GM23338 (cell line): ENCODE measurements at places on chromosomes 2 and 18. TPM values are rescaled to one million over a fixed set of nuclear protein-coding genes. Genes with fewer than 3 reads are reported as not detected.

DNA sequence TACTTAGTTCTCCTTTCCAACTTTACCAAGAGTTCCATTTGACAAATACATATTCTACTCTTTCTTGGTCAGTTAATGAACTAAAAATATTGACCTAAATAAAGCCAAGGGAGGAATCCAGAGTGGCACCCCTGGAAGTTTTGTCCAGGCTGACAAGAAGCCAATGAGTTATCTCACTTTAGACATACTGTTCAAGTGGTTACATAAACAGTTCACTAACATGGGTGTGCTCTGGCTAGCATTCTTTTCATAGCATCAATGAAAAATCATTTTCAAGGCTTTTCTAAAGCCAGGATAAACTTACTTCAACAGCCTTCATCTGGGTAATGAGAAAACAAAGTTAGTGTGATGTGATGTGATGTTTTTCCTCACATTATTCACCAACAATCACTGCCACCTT is 649.4 kb downstream of the TDRD15 start:
- no peak for DNase-seq

DNA sequence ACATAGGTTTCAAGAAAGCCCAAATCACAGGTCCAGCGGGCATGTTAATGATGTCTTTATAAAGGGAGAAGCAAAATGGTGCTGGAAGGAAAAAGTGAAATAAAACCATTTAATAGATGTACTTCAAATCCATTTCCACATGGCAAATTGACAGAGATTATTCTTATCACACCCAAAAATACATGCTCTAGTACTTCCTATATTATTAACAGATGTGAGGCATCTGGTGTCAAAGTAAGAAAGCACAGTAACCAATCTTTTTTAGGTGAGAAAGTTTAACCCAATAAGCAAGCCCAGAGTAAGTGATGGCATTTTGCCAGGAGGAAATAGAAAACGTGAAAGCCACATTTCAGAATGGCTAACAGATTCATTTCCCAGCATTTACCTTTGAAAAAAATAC is 128.0 kb downstream of the ABCA12 start:
- DNase-seq, result no peak

DNA sequence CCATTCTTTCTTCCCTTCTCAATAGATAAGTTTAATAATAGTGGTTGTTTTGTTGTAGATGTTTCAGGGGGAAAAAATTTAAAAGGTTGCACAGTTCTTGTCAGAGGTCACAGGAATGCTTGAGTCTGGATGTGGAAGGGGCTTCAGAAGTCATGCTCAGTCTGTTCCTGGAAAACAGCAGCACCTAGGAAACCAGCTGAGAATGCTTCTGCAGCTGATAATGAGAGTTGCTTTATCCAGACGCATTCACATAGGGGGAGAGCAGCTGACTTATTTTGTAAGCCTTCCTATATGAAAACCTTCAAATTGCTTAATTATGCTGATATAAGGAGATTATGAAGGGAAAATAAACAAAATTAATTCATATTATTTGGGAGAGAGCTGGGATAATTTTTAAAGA is 235.5 kb downstream of the GULP1 start:
- no peak for DNase-seq

DNA sequence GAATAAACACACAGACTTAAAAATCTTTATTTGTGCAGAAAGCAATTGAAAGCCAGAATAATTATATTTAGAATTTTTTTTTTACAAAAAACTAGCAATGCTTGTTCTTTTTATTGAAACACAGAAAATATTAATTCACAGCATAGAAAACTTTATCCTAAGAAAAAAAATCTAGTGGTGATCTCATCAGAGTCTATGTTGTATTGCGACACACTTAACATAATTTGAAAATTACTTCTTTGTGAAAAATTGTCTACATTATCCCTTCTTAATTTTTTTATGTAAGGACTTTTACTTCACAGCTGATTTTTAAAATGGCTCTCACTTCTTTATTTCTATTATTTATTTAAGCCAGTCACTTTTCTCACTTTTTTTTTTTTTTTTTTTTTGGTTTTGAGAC is 103.4 kb downstream of the LDLRAD4 start:
- DNase-seq, result no peak

GRCh38 chr2:127219171-127220070 is 678 bp downstream of the CYP27C1 start:
- DNase-seq, result peak; percentile 71

The C2orf80 gene
- total RNA-seq, result 3.1 TPM in 1 of 2 replicates, not detected in the other

The DSG1 gene
- total RNA-seq, result 0.04 TPM in 1 of 2 replicates, not detected in the other
